NCI-H1092 (cell line): ENCODE measurements at places on chromosomes 5 and 9.

DNA sequence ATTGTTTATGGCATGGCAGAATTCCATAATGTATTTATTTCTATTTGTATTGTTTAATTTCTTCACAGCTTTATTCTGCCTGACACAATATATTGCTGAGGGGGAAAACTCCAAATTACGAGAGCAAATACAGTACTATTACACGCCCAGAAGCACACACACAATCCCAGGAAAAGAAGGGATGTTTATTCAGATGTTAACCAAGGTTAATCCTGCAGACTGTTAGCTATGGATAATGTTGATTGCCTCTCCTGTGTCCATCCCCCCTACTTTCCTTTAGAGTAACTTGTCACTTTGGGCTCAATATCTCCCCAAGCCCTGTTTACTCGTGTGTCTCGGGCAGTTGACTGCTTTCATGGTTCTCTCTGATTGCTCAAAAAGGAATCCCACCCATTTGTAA lies 84.2 kb upstream of the ERCC6L2 start:
- no peak for DNase-seq

- DNase-seq: no peak
Measured at GRCh38 chr5:100788417-100788816, 114.7 kb downstream of the ST8SIA4 start.

DNA sequence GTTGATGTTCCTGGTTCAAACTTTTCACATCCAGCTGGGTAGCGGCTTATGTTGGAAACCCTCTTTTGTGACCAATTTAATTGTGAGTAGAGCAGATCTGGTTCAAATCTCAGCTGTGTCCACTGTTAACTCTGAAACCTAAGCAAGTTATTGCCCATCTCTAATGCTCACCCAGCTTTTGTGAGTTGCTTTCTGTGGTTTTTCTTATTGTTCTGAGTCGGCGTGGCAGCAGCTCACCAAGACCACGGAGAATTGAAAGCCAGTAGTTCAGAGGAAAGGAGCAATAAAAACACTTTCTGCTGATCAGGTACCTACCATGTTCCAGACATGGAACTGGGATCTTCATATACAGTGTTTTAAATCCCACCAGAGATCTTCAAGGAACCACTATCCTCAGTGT lies 114.4 kb downstream of the DOCK2 start:
- no peak for DNase-seq

DNA sequence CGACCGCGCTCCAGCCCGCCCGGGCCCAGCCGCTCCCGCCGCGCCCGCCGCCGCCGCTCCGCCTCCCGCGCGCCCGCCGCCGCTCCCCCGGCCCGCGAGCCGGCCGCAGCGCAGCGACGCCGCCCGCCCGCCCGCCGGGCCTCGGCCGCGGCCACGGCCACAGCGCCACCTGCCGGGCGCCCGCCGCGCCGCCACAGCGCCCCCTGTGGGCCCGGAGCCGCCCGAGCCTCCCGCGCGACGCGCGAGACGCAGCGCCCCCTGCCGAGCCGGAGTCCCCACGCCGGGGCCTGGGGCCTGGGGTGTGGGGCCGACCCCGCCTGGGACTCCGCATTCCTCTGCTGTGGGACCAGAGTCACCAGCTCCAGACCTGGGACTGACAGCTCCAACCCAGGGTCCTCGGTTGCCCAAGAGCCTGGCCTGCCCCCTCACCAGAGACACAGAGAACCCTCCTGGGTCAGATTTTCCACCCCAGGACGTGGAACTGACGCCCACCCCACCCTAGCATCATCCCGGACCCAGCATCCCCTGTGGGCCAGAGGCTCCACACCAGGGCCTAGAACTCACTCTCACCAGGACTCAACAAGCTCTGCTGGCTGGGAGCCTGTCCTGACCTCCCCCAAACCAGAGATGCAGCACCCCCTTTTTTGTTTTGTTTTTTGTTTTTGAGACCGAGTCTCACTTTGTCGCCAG lies at the start of gene RAPGEF1:
Gene RAPGEF1, minus strand, starts transcription at position 118 of the 690 bp plus-strand sequence. CDS start 246 bp downstream, outside the sequence.
- peak; percentile 24 for DNase-seq

DNA sequence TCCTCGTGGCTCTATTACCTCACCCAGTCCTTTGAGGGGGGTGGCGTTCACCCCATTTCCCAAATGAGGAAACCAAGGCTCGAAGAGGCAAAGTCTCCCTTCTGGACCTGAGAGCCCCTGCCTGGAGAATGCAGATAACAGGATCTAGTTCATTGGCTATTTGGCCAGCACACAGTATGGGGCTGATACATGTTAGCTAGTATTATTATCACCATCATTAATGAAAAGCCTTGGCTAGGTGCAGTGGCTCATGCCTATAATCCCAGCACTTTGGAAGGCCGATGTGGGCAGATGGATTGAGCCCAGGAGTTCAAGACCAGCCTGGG lies 4.3 kb downstream of the SH3GLB2 start:
- DNase-seq: no peak

DNA sequence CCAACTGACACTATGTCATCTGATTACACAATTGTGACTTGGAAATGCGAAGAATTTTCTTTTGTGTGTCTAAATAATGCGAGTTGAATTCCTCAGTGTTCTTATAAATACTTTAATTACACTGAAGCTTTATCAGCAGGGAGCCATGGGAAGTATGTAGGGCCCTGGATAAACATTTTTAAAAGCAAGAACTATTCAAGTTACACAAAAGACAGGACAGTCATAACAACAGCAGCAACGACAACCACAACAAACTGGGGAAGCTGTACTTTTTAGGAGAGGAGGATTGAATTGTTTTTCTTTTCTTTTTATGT lies 250.3 kb upstream of the ZNF608 start:
- DNase-seq: no peak

GRCh38 chr5:137442660-137443059 lies 56.5 kb downstream of the SPOCK1 start:
- peak; percentile 29 for DNase-seq

GRCh38 chr9:133844881-133845410 lies 106.8 kb upstream of the SARDH start:
- no peak for DNase-seq

DNA sequence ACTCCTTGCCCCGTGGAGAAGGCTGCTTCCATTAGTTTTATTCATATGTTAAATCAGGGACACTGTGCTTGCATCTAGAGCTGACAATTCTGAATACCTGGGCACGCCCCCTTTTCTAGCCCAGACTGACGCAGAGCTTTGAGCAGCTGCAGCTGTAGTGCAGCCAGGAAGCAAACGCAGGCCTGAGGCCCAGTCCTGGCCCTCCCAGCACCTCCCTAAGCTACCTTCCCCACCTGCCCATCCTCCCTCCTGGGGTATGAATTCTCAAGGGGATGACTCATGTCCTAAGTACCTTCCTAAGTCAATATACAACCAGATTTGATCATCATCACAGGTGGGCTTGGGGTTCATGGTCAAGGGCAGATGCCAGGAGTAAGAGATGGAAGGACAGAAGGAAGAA lies 3.5 kb downstream of the PHF19 start:
- DNase-seq: no peak

DNA sequence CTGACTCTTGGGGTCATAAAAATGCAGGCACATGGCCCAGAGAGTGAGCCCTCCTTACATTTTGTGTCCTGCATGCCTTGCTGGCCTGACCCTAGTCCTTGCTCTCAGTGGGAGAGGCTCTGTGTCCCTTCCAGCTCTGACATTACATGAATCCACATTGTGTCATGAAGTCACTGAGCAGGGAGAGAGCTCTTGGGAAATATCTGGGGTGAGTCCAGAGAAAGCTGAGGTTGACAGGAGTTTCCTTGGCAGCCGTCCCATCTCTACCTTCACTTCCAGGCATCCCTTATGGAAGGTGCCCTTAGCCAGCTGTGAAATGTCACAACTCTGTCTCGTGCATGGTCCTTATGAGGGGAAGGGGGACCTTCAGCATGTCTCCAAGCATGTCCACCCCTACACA lies 41.0 kb downstream of the FAT2 start:
- no peak for DNase-seq

DNA sequence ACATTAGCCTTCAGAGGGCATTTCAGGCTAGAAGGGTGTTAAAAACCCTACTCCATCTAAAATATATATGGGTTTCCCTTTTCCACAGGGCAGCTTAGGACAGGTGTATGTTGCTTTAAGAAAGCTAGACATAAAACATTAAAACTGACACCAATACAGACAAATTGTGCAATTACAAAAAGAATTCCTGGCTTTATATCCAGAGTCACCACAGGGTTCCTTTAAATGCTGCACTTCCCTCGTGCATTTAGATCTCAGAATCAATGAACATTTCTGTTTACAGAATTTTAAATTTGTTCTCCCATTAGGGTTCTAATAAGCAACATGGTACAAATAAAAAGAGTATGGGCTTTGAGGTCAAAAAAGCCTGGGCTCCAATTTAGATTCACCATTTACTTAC lies 170.2 kb downstream of the MAPKAP1 start:
- no peak for DNase-seq
